ENCODE measurements at places on chromosomes 2 and 18.

DNA sequence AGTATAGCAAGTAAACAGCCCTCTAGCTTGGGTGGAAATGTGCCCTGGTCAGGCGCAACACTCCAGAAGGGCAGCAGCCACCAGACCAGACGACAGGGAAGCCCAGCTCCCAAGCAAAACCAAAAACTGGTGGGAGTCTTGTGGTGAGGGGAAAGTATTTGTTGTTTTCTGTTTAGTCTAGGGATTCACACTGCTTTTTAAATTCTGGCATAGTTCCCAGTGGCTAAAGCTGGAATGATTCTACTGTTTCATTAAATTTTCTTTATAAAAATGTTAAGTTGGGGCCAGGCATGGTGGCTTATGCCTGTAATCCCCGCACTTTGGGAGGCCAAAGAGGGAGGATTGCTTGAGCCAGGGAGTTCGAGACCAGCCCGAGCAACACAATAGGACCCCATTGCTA, 38.5 kb downstream of the MERTK start:
- DNase-seq, result no peak

DNA sequence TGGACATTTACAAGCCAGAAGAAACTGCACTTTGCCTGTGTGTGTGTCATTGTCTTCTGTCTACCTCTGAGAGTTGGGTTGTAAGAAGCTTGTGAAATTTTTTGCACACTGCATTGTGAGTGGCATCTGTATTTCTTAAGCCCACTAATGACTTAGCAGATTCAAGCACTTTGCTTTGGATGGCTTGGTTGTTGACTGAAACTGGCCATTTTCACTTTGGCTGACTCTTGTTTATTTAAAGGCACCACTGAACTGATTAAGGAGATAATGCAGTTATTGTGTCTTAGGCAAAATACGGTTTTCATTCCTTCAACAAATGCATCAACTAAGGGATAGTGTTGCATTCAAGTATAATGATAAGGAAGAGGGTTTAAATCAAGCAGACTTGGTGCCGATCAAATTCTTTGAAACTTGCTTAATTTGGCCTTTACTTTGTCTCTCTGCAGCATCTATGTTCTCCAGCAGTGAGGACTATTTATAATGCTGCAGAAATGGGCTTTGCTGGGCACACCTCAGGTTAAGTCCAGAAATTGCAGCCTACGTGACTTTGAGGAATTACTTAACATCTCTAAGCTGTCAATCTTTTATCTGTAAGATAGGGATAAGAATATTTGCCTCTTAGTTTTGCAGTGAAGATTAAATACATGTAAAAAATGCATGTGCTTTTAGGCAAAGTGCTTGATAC, 142.0 kb downstream of the CCDC85A start:
- DNase-seq, result no peak

DNA sequence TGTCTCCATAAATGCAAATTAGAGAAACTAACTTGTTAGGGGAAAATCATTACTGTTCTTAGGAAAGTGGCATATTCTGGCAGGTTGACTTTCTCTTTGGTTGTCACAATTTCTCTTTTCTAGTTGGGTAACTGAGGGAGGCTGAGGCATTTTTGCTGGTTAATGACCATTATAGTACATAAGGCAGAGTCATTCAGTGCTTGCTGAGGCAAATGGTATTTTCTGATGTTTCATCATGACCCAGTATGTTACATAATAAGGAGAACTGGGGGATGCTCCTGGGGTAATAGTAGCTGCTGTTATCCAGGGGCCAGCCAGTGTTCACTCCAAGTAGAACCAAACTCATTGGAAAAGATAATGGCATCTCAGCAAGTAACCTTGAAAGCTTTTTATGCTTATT, 62.3 kb downstream of the ITGA6 start:
- DNase-seq, result no peak

- no peak for DNase-seq
These were observed 131.0 kb upstream of the SNTG2 start for GRCh38 chr2:819601-820000.

- no peak for DNase-seq
These were observed 42.2 kb upstream of the ARHGAP15 start for GRCh38 chr2:143087033-143087432.

DNA sequence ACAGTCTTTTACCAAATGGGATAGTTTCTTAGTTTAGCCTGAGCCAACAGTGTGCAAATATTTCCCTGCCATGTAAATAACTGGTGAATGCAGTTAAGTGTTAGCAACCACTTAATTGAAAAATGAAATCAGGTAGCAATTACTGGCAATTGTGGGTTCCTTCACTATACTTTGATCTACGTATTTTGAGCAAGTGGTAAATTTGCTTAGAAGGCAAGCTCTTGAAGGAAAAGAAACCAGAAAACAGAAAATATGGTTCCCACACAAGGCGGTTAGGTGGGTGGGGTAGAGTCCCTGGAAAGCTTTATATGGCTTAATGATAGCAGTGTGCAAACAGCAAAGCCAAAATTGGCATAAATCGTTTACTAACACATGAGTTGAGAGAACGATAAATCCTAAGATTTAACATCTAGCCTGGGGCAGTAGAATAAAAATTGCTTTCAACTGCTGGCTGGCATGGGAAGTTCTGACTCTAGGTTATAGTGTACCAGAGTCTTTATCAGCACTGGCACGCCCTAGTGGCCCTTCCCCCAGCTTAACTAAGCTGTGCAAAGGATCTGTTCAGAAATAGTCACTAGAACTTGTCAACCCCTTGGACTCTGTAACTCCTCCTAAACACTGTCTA, 17.0 kb downstream of the SLC9A2 start:
- DNase-seq, result no peak

- DNase-seq, result peak; percentile 2
These were observed 130.1 kb upstream of the CDH20 start for GRCh38 chr18:61203151-61203550.

GRCh38 chr2:128562471-128563347, 244.0 kb upstream of the HS6ST1 start:
- peak; percentile 4 for DNase-seq

- DNase-seq, result no peak
These were observed 27.3 kb upstream of the TNP1 start for GRCh38 chr2:216887138-216887537.

GRCh38 chr2:2232167-2232566, 98.9 kb downstream of the MYT1L start:
- no peak for DNase-seq

DNA sequence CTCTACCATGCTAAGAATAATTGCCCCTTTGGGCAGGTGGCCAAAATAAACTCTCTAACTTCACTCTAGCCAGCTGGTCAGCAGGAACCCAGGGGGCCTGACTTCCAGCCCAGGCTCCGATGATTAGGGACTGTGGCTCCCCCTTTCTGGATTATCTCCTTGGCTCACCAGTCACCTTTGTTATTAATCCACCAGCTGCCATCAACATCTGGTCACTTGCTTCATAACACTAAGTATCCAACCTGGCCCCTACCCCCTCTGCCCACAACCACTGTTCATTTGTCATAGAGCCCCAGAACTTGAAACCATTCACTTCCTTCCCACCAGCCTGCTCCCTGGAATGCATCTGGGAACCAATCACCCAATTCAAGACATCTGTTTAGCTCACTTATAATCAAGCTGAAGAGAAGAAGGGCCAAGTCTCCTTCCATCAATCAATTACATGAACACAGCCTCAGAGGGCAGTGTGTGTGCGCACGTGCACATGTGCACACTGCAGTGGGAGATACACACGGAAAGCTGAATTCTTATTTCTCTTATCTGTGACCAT, 215.1 kb downstream of the ALK start:
- DNase-seq, result no peak

DNA sequence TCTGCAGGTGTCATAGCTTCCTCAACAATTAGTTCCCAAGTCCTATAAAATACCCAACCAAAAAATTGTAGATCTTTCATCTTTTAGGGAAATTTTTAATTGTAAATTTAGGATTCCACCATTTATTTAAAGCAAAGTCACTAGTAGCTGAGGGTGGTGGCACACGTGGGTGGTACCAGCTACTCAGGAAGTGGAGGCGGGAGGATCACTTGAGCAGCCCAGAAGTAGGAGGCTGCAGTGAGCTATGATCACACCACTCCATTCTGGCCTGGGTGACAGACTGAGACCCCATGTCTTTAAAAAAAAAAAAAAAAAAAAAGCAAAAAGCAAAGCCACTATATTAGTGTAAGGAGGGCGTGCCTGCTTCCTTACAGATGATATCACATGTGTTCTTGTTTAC, 60.3 kb upstream of the GREB1L start:
- no peak for DNase-seq

DNA sequence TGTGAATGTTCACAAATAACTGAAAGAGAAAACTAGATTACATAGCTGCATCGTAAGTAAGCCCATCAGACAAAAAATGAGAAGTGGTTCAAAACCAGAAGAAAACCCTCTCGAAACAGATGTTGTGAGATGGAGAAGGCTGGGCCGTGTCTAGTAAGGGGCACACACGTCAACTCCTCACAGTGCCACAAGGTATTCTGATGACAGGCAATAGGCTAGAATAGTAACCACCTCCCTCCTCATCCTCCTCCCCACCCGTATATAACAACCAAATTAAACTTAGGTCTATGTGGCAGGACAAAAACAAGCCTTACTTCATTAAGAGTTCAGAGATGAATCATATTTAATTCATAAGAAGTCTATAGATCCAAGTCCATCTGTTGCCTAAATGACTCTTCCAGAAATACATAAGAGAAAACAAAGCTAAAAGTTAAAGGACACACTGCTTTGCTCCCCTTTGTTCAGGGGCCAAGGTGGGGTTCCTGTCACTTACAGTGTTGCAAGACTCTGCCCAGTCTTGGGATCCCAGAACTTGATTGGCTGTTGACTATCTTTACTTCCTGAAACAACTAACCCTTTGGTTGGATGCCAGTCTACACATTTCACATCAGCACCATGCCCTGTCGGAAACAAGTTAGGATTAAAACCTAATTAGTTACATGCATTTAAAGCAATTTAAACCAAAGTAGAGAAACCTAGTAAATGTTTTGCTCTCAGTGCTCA, 25.0 kb downstream of the SFT2D3 start:
- no peak for DNase-seq

DNA sequence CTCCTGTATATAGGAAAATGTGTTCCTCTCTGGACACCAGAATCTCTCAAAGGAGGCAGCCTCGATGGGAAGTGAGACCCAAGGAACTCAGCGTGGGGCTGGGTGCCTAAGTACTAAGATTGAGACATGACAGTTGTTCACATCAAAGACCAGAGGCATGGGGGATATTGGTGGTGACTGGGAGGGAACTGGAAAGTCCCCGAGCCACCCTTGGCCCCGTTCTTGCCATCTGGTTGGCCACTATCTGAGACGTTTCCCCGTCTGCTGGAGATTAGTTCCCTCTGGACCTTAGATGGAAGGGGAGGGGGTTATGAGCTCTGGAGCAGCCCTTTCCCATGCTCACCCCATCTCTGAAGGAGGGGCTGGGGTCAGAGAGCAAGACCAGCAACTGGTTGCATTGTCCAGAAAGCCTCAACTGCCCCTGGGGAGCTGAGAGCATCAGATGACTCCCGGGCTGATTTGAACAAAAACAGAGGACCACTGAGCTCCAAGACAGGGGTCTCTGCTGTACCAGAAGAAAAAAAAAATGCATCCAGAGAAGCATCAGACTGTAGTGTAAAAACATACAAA, 11.8 kb downstream of the FBLN7 start:
- no peak for DNase-seq

- no peak for DNase-seq
These were observed 622.6 kb upstream of the ID2 start for GRCh38 chr2:8059255-8059654.

DNA sequence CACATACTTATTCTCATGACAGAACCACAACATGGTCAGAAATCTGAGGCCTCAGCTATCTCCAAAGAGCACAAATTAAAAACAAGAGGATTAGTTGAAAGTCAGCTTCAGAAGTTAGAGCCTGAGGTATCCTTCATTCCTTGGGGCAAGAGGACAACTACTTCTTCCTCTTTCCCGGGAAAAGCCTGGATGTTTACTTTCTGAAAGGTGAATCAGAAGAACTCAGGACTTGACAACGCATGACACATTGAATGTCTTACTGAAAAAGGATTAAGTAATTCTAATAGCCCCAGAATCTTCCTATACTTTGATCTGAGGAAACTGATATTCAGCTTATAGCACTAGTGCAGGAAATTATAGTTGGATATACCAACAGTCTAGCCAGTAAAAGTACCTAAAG, 573.2 kb downstream of the METTL4 start:
- DNase-seq, result no peak

GRCh38 chr2:222769941-222770340, 90.9 kb upstream of the ACSL3 start:
- DNase-seq, result no peak

- no peak for DNase-seq
These were observed 39.4 kb downstream of the MYOM1 start for GRCh38 chr18:3180325-3180724.

DNA sequence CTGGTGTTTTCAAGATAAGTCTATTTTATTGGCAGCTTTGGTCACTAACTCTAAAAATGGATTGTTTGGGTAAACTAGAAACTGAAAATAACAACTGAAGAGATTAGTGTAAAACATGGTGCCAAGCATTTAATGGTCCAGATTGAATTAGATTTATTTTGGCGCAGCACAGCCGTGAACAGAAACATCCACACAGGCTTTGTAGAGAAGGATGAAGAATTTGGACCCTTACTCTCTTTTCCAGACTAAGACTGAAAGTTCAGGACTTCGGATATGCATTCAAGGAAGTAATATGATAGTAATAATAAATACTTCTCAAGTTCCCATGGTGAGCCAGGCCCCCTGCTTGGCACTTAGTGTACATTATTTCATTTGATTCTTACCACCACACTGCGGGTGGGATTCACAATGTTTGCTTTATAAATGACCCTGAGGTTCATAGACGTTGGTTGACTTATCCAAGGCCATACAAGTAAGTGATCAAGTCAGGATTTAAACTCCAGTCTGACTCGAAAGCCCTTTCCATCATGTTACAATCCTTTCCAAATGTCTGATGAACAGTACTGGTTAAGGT, 54.2 kb upstream of the ITGB6 start:
- DNase-seq, result no peak

- DNase-seq, result no peak
These were observed 109.9 kb upstream of the PTPRM start for GRCh38 chr18:7457262-7457661.

- no peak for DNase-seq
These were observed 60.2 kb downstream of the PRPF40A start for GRCh38 chr2:152657043-152657442.

- DNase-seq, result no peak
These were observed 48.1 kb upstream of the RPL31 start for GRCh38 chr2:100954044-100954420.

DNA sequence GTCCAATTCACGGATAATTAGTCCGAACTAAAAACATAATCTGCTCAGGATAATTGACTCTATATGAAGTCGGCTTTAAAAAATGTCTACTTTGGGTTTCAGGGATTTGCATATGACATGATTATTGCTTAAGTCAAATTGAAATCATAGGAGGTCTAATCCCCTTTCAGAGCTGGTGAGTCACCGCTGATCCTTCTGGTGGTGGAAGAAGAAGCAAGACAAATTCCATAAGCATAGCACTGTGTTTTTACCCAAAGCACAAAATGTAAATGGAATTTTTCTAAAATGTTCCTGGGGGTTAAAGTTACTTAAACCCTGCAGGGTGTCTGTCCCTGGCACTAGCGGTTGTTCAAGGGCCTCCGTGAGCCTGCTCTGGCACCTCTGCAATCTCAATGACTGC, 460.2 kb downstream of the LRATD1 start:
- peak; percentile 44 for DNase-seq

- peak; percentile 9 for DNase-seq
These were observed 1043.3 kb upstream of the PIK3C3 start for GRCh38 chr18:40911582-40912254.

Measured in HS-5 (cell line).